NCI-H1930 (cell line): ENCODE measurements at places on chromosomes 6 and 20.

DNA sequence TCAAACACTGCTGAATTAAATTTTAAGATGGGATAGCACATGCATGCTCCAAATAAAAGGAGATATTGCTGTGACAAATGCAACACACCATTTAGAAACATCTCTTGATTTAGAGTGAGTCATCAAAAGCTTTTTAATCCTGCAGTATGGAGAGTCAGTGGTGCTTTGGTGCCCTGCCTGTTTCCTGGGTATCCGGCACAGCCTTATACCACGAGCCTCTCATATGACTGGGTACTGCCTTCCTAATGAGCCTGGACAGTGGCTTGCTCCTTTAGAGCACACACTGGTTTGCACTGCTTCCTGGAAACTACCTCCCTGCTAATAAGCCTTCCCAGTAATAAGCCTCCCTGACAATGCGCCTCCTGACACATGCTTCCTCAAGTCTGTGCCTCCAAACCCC lies 65.3 kb upstream of the KCNK16 start:
- no peak for DNase-seq

DNA sequence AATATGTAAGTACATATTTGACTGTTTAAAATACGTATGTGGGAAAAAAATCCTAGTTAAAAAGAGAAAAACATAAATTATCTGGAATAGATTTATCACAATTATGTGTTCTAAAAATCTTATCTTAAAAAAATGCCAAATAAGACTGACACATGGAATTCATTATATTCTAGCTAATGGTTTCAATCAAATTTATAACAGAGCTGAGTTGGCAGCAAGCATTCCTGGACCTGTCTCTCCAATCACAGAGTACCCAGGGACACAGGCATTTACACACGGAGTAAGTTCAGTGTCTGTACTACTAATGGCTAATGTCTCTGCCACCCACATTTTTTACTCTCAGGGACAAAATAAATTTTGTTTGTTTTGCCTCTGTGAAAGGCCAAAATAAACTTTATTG lies 122.3 kb downstream of the RPS12 start:
- no peak for DNase-seq

DNA sequence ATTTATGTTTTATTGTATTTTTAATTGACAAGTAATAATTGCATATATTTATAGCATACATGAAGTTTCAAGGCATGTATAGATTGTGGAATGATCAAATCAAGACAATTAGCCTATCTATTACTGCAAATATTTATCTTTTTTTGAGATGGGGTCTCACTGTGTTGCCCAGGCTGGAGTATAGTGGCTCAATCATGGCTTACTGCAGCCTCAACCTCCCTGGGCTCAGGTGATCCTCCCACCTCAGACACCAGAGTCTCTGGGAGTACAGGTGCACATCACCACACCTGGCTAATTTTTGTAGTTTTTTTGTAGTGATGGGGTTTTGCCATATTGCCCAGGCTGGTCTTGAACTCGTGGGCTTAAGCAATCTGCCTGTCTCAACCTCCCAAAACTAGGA lies 16.2 kb upstream of the FUCA2 start:
- no peak for DNase-seq

- DNase-seq, result no peak
Observed at GRCh38 chr6:98836962-98837944, 2.9 kb downstream of the POU3F2 start.

- DNase-seq, result no peak
Observed at GRCh38 chr6:125558907-125559306, 190.5 kb upstream of the HEY2 start.

- DNase-seq, result no peak
Observed at GRCh38 chr6:168124158-168124557, 45.1 kb upstream of the FRMD1 start.

- no peak for DNase-seq
Observed at GRCh38 chr6:12286373-12287110, 3.6 kb upstream of the EDN1 start.

DNA sequence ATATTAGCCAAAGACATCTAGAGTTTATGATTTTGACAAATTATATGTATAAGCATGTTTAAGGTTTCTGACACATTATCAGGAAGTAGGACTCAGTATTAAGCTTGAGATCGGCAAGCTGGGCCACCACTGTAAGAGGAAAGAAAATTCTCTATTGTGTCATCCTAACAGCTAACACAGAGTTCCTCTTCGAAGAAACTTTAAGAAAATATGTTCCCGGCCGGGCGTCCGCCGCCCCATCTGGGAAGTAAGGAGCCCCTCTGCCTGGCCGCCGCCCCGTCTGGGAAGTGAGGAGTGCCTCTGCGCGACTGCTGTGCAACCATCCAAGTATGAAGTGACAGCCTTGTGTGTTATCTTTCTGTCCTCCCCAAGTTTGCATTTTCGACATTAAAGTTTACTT lies 23.0 kb downstream of the USP49 start:
- DNase-seq, result no peak

DNA sequence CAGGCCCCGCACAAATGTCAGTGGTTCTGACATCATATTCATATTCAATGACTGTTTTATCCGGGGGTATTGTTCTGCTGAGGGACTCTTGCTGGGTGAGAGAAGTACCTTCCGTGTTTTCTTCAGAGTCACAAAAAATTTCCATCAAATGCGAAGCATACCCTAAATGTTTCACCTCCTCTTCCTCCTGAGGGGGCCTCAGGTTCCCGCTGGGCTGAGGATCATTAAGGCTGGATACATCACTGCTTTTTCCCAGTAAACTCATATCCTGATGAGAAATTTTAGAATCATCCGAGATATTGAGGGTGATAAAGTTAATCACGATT lies 42.8 kb downstream of the IL20RA start:
- DNase-seq, result no peak

- DNase-seq, result no peak
Observed at GRCh38 chr20:38152175-38152620, 12.9 kb downstream of the TGM2 start.

GRCh38 chr6:160927416-160927815 lies 64.2 kb upstream of the MAP3K4 start:
- DNase-seq, result no peak

- DNase-seq, result no peak
Observed at GRCh38 chr6:106425382-106425781, 64.9 kb downstream of the CRYBG1 start.

DNA sequence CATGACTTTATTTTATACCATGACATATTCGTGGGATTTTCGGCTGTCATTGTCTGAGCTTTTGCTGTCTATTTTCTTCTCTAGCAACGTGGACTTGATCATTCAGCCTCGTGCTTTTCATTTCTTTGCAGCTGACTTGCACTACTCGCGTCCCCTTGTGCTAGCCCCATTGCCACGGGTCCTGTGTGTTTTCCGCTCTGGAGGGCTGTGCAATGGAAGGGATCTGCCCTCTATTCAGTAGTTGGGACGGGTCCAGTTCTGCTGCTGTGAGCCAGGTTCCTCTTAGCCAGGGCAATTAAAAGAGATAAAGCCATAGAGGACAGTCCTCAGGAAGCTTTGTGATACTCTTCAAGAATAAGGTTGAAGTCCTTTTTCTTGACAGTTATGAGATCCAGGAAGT lies 17.6 kb downstream of the NEDD9 start:
- DNase-seq, result no peak

DNA sequence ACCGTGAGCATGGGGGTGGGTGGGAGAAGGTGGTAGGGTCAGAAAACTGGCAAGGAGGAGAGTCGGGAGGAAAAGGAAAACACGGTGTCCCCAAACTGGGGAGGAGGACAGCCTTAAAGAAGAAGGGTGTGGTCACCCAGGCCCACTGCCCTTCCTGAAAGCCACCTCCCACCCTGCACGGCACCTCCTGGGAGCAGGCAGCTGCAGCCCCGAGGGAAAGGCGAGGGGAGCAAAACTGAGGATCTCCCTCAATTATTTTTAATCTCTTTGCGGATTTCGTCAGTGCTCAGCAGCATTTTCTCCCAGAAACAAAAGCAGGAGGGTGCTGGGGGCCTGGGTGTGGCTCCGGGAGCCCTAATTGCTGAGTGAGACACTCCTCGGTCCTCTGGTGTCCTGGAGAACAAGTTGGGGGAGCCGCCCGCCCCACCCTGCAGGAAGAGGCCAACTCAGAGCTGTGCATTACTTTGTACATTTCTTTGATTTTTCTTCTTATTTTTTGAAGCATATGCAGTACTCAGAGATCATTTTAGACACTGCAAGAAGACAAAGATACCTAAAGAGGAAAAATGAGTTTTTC lies 56.4 kb downstream of the RIOK1 start:
- no peak for DNase-seq

GRCh38 chr6:127762284-127762683 lies 138.6 kb downstream of the THEMIS start:
- no peak for DNase-seq

- no peak for DNase-seq
Observed at GRCh38 chr6:158322724-158323560, 10.7 kb downstream of the TULP4 start.

GRCh38 chr6:45592991-45593390 lies 215.3 kb upstream of the SUPT3H start:
- no peak for DNase-seq

- no peak for DNase-seq
Observed at GRCh38 chr20:25346349-25346748, 44.3 kb downstream of the ABHD12 start.

DNA sequence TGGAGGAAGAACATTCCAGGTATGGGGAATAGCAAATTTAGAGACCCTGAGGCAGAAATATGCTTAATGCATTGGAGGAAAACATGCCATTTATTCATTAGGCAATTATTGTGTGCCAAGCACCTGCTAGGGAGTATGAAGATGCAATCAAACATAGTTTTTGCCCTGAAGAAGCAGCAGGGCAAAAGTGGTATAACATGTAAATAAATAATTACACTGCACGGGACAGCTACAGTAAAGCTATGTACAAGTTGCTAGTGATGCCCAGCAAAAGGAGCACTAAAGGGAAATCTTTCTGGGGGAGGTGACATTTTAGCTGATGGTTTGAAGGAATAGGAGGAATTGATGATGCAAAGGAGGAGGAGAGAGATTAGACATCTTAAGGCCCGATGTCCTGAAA lies 624 bp upstream of the TJAP1 start:
- DNase-seq, result no peak

DNA sequence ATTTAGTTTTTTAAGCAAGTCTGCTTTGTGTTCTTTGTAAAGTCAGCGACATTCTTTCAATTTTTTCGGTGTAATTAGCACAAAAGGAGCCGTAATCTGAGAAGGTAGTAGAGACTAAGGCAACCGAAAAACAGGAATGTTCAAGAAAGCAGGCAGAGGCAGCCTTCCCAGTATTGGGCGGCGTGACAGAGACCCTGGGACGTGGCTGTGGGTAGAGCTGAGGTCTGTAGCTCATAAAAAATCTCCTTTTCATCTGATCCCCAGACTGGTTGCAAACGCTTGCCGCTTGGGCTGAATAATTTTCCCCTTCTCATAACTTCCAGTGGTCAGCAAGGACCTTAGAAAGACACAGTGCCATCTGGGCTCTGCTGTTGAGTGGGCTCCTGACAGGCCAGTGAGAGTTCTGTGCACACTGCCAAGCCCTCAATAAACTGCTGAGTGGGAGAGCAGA lies 30.8 kb downstream of the GNAS start:
- no peak for DNase-seq

DNA sequence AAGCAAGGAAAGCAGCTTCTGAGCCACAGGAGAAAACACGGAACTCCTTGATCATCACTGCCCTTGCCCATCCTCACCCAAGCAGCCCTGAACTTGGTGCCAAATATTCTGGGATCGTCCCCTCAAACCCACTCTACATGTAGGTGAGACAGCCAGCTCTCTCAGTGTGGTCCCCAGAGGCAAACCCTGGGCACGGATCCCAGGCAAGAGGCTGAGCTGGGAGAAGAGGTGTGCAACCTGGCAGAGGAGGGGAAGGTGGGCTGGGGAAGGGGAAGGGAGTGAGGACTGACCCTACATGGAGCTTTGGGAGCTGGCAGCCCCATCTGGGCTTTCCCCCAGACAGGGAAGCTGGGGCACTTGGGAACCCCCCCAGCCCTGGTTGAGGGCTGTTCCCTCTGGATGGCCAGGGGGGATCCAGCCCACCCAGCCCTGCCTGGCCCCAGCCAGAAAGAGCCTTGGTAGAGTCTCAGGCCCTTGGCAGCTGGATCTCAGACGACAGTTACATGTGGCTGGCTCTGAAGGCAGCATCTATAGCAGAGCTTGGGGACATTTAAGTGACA lies 186.2 kb upstream of the CST7 start:
- no peak for DNase-seq

GRCh38 chr6:10883312-10884244 lies 1.7 kb upstream of the GCM2 start:
- no peak for DNase-seq

GRCh38 chr6:23454080-23454976 lies 671.7 kb upstream of the NRSN1 start:
- no peak for DNase-seq

- DNase-seq, result no peak
Observed at GRCh38 chr6:70413992-70414494, 735 bp downstream of the FAM135A start.

- DNase-seq, result no peak
Observed at GRCh38 chr6:137646484-137646883, 152.3 kb upstream of the OLIG3 start.

DNA sequence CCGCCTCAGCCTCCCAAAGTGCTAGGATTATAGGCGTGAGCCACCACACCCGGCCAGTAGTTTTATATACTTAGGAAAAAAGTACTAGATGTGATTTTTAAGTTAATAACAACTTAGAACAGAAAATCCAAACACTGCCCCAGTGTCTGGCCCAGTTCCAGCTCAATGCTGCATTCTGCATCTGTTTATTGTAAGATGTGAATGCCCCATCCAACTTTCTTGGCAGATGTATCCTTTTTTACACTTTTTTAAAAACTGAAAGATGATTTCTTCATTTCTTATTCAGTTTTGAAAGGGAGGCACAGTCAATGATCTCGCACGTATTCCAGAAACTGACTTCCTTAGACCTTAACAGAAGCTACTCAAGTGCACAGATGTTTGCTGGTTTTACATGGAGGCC lies 85.6 kb upstream of the SRSF6 start:
- DNase-seq, result no peak

DNA sequence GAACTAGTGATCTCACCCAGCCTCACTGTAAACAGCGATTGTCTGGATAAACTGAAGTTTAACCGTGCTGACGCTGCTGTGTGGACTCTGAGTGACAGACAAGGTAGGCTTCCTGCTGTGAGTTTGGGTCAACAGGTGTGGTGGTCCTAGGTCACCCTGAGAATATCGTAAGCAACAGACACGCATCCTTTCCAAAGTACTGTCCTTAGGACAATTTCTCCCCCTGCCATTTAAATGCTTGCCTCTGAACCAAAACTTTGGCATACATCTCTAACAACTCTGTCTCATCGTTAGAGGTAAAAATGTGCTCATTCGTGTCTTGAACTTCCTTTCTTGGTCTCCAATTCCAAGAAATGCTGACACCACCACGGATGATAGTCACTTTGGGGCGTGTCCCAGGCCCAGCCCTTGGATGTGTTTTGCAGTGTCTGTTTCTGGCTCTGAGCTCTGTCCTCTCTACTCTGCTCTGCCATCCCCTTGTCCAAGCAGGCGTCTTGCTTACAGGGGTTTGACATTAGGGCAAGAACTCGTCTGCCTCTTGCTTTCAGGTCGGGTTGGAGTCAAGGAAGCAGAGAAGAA lies 95.5 kb downstream of the EYA2 start:
- no peak for DNase-seq
